Esophagus (tissue), 2 donors: ENCODE measurements at places on chromosomes 5 and 9. TPM values are rescaled to one million over a fixed set of nuclear protein-coding genes. Genes with fewer than 3 reads are reported as not detected.

Gene NXNL2
- 0.15 TPM for polyA plus RNA-seq

Gene LYRM7
- 3.0 TPM for polyA plus RNA-seq

Gene SPINK4
- not detected for polyA plus RNA-seq

Gene LCN9
- polyA plus RNA-seq = not detected

Gene GAPVD1
- 9.9 TPM for polyA plus RNA-seq

Gene OR1J2
- 0.04 TPM for polyA plus RNA-seq

Gene PROP1
- not detected for polyA plus RNA-seq

Gene CA9
- polyA plus RNA-seq = 0.18 TPM

Gene OSTF1
- polyA plus RNA-seq = 127 TPM

Gene DOCK8
- polyA plus RNA-seq = 5.1 TPM

Gene STPG3
- not detected for polyA plus RNA-seq

Gene SAXO1
- polyA plus RNA-seq = 0.02 TPM

Gene SLC6A19
- not detected for polyA plus RNA-seq

Gene GPX8
- polyA plus RNA-seq = 3.0 TPM

Gene MARCOL
- not detected for polyA plus RNA-seq

Gene COMMD10
- 19.8 TPM for polyA plus RNA-seq

Gene NUTM2G
- polyA plus RNA-seq = 0.06 TPM

Gene STK32A
- polyA plus RNA-seq = 0.04 TPM

Gene IL5
- polyA plus RNA-seq = not detected

Gene ZDHHC11B
- 5.2 TPM for polyA plus RNA-seq

Gene PCDHB2
- polyA plus RNA-seq = 0.33 TPM

Gene DIRAS2
- under 0.01 TPM for polyA plus RNA-seq

Gene PCAT7
- polyA plus RNA-seq = not detected

Gene CDKN2AIPNL
- 13.7 TPM for polyA plus RNA-seq

Gene TBC1D9B
- polyA plus RNA-seq = 44.8 TPM
